Stimulated activated CD8-positive, alpha-beta memory T cell treated with anti-CD3 and anti-CD28 coated beads, Interleukin-2, amount 100 ng/mL, for 1 hour (primary cell): ENCODE measurements at places on chromosomes 3 and 15.
A peak's percentile ranks its signal among the peaks of the same experiment; 100 is the strongest.

GRCh38 chr3:61796088-61796680 lies 234.8 kb downstream of the PTPRG start:
- DNase-seq: no peak

GRCh38 chr3:194270627-194271459 lies 80.3 kb downstream of the CPN2 start:
- DNase-seq: no peak

DNA sequence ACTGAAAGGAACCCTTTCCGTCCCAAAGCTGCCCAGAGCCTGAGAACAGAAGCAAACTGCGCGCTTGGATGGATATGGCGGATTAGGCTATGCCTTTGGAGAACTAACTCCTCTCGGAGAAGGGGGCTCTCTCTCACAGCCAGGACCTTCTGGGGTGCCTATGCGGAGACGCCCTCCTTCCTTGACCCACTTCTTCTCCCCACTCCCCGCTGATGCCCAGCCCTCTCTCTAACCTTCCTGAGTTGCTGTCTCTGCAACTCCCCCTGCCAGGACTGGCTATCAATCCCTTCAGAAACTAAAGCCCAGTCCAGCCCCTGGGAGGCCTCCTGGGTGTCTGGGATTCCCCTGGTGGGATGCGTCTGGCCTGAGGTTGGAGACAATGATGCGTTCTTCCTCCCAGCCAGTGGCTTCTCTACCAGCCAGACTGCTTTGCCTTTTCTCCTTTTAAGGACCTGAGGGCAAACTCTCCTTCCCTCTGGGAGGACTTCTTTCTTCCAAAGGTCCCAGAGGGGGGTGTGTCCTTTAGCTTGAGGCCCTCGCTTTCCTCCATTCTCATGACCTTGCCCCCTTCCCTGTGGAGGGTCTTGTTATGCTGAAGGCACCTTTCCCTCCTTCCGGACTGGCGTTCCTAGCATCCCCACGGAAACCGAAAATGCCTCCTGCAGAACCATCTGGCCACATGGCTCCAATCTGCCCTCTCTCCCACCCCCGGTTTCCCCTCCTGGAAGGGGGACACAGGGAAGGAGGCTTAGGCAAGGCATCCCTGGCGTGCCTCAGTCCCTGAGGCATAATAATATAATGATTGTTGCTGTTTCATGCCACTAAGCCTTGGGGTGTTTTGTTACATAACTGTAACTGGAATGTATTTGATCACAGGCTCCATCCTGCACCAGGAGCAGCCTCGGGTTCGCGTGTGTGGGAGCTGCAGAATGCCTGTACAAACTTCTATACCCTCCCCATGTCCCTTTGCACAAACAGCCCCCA lies 63.4 kb upstream of the C15orf39 start:
- DNase-seq: no peak

DNA sequence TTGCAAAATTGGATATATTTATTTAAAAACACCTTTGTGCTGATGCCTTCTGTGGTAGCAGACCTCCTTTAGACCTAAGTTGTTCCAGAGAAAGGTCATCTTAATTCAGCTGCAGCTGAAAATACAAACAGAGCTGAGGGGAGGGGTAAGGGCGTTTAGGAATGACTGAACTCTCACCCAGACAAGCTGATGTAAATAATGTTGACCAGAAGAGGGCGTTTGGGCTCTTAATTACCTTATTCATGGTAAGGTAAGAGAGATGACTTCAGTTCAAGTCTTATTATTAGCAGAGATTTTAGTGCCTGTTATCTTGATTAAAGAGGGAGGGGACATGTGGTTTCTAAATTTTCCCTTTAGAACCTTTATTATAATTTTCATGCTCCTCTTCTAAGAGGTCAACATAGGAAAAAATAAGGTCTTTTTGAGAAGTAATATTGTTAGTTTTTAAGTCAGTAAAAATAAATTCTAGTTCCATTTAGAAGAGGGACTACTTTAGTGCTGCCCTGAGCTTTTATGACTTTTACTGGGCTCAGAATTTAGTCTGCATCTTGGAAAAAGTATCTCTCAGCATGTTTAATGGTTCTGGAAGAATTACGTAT lies 46.3 kb downstream of the GPR171 start:
- DNase-seq: no peak

GRCh38 chr3:36525115-36525801 lies 145.0 kb downstream of the STAC start:
- DNase-seq: no peak

- DNase-seq: no peak
Observed at GRCh38 chr3:175484666-175485065, 625.5 kb downstream of the NAALADL2 start.

- no peak for DNase-seq
Observed at GRCh38 chr15:60889006-60889405, 340.1 kb downstream of the RORA start.

GRCh38 chr3:143416229-143416628 lies 296.7 kb downstream of the CHST2 start:
- DNase-seq: no peak

DNA sequence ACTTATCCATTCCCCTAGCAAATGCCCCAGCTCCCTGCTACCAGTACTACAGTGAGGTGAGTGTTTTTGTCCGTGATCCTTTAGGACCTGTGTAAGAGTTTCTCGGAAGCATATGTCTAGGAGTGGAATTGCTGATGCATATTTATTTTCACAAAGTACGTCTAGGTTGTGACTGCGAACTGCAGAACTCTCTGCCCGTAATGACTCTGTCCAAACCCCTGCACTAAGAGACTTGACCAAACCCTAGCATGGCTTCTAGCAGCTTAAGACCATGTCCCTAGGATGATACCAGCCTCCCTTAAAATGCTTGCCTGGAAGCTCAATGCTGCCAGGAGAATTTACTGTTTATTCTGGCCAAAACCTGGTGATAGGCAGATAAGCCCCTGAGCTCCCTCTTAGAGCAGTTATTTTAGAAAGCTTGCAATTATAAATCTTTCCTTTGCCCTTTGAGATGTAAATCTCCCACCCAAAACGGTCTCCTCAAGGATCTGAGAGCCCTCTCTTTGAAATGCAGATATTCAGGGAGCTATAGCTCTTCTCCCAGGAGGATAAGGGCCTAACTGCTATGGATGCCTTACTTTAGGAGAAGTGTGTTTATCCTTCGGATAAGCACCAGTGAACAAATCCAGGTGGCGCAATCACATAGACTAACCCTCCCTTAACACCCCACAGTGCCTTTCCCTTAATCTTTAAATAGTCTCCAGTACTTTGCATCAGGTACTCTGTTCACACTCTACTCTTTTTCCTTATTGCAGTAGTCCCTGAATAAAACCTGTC lies 14.7 kb upstream of the CA12 start:
- no peak for DNase-seq

DNA sequence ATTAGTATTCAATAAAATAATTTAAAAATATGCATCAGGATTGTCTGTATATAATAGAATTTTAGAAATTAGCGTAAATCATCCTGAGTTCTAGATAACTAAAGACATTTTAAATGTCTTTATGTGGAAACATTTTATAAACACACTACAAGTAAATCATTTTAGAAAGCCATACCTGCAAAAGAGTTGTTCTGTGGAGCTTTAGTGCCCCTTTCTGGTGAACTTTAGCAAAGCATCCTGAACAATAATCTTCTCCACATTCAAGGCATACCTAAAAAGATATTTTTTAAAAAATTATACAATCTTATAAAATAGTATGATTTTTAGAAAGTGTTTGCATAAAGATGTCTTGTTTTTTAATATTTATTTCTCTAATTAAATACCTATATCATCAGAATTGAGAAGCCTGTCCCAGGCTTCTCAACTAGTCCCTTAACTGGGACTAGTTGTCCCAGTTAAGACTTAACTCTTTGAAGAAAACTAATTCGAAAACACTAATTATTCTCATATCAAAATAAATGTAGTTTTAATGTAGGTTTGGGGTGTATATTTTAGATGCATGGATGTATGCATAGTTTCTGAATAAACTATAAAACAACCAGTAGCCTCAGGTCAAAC lies 29.7 kb downstream of the ZBBX start:
- DNase-seq: no peak

DNA sequence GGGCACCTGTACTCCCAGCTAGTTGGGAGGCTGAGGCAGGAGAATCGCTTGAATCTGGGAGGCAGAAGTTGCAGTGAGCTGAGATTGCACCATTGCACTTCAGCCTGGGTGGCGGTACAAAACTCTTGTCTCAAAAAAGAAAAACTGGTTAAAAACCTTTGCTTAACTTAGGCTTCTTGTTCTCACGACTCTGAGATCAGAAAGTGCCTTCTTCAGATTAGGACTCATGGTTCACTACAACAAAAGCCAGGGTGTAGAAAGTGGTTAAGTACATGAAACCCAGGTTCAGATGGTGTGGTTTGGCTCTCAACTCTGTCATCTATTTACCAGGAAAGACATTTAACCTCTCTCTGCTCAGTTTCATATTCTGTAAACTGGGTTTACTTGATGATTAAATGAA lies 168.4 kb downstream of the TUSC7 start:
- DNase-seq: no peak

DNA sequence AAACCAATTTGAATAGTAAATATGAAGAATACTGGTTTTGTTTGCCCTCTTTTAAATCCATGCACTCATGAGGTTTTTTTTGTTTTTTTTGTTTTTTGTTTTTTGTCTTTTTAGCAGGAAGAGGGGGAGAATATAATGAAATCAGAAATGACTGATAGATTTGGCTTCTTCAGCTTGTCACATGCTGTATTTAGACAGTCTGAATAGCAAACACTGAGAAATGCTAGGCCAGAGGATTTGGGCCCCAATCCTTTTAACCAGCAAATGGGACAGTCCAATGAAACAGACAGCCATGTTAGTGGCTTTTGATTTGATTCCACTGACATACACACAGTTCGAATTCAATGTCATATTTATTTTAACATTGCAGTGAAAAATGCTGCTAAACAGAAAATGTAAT lies 14.2 kb upstream of the CEP152 start:
- no peak for DNase-seq

DNA sequence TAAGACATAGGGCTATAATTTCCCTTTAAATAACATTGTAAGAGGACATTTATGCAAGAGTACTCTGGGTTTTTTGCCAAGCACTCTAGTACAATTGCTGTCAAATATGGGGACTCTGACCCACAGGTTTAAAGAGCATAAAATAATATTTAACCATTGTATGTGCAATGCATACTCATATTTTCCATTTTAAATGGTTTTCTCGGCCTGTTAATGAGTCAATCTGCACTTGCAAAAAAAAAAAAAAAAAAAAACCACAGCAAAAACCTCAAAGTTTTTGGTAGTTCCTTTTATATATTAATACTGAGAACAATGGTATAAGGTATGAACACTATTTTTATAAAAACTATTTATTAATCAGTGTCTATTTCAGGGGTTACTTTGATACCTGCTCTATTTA lies 304.0 kb upstream of the CBLB start:
- no peak for DNase-seq

- DNase-seq: peak; percentile 18
Observed at GRCh38 chr3:127673191-127674100, 694 bp downstream of the ABTB1 start.

DNA sequence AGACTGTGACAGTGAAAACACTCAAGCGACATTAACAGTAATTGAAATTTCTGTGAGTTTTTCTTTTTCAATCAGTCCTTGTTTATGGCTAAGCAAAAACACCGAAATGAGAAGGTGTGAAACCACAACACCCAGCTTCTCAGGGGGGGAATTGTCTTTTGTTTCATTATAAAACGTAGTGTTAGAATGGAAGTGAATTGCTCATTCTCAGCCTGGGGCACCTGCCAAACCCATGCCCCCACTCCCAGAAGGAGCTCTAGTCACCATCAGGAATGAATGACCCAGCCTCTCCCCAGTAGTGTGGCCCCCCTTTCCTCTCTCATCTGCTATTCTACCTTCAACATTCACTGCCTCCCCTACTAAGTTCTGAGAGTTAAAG lies 185.8 kb upstream of the CFAP20DC start:
- DNase-seq: no peak

- DNase-seq: no peak
Observed at GRCh38 chr3:72120806-72121778, 336.1 kb upstream of the PROK2 start.

GRCh38 chr15:70375006-70375431 lies 277.3 kb upstream of the TLE3 start:
- DNase-seq: no peak
